ENCODE measurements at places on chromosomes 11 and 22. TPM values are rescaled to one million over a fixed set of nuclear protein-coding genes. Genes with fewer than 3 reads are reported as not detected.

GRCh38 chr11:119741369-119742262 is 12.6 kb upstream of the NECTIN1 start:
- no peak for DNase-seq

Gene CTSW
- total RNA-seq, result not detected

DNA sequence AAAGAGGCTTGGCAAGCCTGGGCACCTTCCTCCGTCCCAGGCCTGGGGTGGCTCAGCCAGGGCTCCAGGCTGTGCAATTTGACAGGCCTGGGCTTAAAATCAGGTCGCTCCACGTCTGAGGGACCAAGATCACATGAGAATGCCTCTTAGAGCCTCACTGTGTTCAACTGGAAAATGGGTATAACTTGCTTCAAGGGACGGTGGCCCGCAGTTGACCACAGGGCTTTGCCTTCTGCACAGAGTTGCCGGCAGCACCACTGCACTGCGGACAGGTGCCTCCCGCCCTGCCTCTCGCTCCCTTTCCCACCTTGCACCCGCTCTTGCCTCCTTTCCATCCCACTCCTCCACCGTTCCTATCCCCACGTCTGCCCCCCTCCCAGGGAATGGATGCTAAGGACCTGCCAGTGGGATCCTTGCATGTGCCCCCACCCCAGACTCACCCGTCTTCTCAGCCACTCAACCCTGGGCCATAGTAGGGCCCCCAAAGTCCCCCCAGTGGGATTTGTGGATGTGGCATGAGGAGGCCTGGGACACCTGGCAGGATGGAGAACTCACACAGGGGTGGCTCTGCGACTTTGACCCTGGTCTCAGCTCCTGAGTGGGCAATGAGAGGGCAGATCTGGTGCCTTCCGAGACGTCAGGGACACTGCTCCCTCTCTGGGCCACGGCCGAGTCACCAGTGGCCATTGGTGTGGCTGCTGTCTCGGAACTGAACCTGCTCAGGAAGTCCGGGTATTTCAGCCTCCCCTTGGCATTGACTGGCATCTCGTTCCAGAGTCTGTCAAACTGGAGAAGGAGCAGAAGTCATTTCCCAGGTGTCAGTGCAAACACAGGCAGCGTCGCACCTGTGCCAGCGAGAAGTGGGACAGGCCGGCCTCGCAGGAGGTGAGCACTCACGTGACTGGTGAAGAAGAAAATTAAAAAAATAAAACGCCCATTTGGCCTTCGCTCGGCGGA is 128.0 kb downstream of the MPPED1 start:
- DNase-seq, result no peak

DNA sequence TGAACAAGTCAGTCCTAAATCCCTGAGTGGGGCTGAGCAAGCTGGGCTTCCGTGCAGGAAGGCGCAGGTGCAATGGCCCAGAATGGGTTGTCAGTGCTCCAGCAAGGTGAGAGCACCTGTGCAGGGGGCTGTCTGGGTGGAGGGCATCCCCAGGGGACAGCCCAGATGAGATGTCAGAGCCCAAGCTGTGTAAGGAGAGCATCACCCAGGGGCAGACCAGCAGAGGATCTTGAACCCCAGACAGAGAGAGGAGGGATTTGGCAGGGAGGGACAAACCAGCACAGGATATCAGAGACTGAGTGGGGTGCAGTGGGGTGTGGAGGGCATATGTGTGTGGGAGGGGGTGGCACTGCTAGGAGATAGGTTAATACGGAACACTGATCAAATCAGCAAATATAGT is 114.9 kb upstream of the TMEM45B start:
- no peak for DNase-seq

Gene OR4X1
- total RNA-seq, result not detected

GRCh38 chr11:114040706-114041211 is 18.8 kb upstream of the ZBTB16 start:
- DNase-seq, result peak; percentile 39

Gene NUP98
- 82.0 TPM for total RNA-seq

DNA sequence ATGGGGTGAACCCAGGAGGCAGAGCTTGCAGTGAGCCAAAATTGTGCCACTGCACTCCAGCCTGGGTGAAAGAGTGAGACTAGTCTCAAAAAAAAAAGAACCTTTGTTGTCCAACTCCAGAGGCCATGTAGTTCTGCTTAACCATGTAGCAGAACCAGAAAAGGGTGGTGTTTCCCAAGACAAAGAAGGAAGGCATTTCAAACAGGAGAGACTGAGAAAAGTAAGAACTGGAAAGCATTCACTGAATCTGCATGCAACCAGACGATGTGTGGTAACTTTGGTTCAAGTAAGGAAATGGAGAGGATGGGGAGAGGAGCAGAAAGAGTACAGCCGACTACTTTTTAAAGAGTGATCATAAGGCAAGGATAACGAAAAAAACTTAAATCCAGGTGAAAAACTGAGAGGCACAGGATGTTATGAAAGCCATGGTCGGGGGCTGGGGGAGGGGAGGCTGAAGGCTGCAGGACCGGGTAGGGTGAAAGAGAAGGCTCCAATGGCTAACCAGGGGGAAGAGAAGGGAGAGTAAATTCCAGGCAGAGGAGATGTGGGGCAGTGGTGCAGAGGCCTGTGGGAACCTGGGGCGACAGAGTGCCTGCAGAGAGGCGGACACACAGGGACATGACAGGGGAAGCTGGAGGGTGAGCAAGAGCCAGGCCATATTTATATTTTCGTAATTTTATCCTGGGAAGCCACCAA is 48.8 kb downstream of the MAPK1 start:
- no peak for DNase-seq
